ENCODE measurements at places on chromosomes 7 and 10. TPM values are rescaled to one million over a fixed set of nuclear protein-coding genes. Genes with fewer than 3 reads are reported as not detected.

The ZCCHC24 gene
- total RNA-seq, result 18.4 TPM

The UCMA gene
- total RNA-seq, result not detected

The MMP21 gene
- total RNA-seq, result not detected

The WDR86 gene
- total RNA-seq, result 0.85 TPM

The EPHB4 gene
- total RNA-seq, result 34.3 TPM

The GET4 gene
- 45.1 TPM for total RNA-seq

DNA sequence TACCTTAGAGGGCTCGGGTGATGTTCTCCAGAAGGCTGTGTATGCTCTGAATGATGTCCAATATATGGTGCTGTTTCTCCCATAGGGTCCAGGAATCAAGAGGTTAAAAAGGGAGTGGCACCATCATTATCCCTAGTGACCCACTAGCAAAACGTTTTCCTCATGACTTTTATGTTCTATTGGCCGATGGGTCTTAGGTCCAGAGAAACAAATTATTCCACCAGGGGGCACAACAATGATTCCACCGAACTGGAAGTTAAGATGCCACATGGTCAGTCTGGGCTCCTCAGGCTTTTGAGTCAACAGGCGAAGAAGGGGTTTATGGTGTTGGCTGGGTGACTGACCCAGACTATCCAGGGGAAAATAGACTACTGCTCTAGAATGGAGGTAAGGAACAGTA, 256.1 kb downstream of the COBL start:
- no peak for DNase-seq

- peak; percentile 88 for DNase-seq
These were observed 1.1 kb upstream of the TRIP6 start for GRCh38 chr7:100865938-100866728.

DNA sequence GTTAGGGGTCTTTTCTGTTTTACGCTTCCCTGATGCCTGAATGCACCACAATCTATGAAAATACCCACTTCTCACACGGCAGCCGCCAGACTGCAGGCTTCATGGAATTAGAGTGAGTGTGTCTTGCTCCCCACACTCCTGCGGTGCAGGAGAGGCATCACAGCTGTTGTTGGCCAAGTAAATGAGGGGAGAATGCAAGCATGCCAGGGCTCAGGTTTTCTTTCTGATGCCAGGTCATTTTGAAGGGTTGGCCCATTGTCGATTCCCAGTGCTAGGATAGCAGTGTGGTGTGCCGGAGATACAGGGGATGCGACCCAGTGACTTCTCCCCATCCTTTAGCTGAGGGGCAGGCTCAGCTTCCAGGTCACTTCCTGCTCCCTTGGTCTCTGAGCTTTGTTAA, 16.3 kb downstream of the CXCL12 start:
- no peak for DNase-seq

DNA sequence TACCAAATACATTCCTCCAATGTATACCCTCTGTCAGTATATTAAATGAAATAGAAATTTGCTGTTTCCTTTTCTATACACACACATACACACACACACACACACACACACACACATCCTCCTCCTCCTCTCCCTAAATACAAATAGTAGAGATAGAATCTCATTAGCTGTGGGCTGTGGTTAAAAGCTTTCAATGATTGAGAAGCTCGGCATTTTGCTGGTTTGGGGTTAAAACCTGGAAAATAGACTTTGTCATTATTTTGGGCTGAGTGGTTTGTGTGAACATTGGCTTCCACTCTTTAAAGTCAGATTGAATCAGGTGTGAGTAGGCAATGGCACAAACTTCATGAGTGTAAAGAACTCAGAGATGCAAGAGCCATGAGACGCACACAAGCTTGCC, 596.0 kb downstream of the XPNPEP1 start:
- DNase-seq, result no peak

GRCh38 chr10:104831272-104831671, 190.2 kb downstream of the SORCS3 start:
- DNase-seq, result no peak

DNA sequence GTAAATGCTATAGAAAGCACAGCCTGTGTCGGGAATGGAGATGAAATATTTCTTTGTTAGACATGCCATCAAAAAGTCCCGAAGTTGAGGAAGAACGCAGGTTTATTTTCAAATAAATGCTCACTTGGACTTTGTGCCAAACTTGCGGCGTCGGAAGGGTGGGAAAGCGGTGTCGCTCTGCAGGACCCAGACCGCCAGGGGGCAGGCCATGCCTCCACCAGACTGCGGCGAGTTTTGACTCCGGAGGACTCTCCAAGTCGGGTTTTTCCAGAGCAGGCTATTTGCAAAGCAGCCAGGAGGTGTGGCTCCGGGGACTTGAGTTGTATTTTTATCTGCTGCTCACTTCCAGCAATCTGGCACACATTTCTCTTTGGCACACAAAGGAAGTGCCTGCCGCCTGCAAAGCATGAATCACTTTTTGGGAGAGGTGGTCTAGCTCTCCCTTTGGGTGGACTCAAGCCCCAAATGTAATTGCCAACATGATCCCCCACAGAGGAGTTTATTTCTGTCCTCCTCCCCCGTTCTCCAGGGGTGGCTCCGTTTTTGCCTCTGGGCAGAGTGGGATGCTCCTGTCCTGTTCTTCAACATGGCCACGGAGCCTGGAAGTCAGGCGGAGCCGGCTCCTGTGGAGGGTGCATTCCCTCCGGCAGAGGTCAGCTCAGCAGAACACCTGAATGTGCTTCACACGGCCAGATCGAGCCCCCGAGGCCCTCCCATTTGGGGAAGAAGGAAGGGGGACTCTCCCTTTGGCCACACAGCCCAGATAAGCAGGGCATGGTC, 82.3 kb upstream of the GPR26 start:
- peak; percentile 88 for DNase-seq

GRCh38 chr7:20624666-20625385, 9.4 kb downstream of the ABCB5 start:
- DNase-seq, result no peak

DNA sequence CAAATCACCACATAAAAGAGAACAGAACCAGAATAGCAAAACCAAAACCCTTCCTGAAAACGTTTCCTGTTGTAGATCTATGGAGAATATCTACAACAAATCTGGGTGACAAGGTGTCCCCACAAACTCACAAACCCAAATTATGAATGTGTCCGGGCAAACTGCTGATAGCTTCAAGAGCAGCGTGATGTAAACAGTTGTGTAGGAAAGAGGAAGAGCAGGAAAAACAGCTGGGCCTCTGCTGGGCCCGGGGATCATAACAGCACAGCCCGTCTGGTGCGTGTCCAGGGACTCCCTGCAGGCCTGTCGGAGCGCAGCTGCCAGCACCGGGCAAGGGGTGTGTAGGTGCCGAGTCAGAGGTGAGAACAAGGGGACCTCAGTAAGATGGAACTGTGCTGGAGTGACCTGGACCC, 53.7 kb downstream of the KCNH2 start:
- DNase-seq, result no peak

GRCh38 chr7:144508702-144509101, 105.2 kb upstream of the NOBOX start:
- DNase-seq, result no peak
